Central memory CD8-positive, alpha-beta T cell (primary cell): ENCODE measurements at places on chromosomes 13 and 19.
A peak's percentile ranks its signal among the peaks of the same experiment; 100 is the strongest.

- no peak for DNase-seq
Observed at GRCh38 chr19:6059988-6060599, 50.2 kb downstream of the RFX2 start.

- no peak for DNase-seq
Observed at GRCh38 chr19:46492841-46493235, 2.8 kb downstream of the PNMA8B start.

DNA sequence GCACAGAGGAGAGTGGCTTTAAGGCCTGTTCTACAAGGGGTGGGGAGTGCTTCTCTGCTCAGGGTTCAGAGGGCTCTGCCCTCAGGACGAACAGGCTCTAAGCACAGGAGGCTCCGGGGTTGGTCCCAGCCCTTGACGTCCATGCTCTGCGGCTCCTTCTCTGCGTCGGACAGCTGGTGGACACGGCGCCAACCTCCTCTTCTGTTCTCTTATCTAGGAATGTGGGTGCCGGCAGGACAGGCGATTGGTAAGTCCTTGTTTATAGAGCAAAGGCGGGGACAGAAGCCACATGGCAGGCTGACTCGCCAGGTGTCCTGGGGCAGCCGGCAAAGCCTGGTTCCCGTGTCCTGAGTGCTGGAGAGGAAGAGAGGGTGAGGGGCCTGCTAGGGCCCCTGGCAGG is 8.4 kb upstream of the RPS15 start:
- no peak for DNase-seq

- no peak for DNase-seq
Observed at GRCh38 chr13:79987323-79987722, 353.6 kb downstream of the SPRY2 start.

DNA sequence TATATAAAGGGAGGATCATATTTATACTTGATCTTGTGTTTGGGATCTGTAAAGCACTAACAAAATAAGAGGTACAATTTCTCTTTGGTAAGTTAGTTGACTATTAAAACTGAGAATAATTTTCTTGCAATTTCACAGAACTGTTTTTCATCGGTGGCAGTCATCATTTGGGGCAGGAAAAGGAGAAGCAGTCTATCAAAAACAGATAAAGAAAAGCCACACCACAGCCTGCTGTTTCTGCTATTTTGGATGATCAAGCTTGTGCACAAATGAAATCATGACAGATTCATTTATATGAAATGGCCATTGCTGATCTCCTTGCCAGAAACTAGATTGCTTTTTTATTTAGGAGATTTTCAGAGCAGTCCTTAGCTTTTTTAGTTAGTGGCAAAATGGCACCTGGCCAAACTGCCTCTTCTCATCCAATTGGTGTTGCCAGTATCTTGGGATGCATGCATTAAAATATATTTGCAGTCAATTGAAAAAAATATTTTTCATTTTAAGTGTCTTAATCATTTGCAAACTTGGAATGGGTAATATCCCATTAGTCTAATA is 326.0 kb downstream of the HS6ST3 start:
- no peak for DNase-seq

DNA sequence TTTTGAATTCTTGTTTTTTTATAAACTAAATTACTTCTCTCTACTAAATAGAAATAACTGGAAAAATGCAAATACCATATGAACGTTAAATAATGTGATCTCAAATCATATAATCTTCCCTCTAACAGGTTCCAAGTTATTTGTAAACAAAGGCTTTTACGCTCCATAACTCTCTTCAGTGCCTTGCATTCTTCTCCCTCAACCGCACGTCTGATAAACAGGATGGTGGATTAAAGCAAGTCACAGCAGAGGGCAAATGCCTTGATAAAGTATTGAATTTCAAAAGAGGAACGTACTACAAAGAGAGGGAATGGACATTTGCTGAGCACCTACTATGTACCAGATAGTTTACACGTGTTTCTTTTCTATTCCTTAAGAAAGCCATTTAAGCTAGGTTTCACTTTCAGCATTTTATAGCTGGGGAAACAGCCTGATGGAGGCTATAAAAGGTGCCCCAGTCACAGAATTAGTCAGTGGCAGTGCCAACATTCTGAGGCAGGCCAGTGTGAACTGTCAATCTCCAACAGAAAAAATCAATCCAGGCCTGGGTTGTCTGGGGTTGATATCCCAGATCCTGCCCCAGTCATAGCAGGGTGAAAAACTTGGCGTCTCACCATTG is 15.8 kb downstream of the MRPS31 start:
- no peak for DNase-seq

DNA sequence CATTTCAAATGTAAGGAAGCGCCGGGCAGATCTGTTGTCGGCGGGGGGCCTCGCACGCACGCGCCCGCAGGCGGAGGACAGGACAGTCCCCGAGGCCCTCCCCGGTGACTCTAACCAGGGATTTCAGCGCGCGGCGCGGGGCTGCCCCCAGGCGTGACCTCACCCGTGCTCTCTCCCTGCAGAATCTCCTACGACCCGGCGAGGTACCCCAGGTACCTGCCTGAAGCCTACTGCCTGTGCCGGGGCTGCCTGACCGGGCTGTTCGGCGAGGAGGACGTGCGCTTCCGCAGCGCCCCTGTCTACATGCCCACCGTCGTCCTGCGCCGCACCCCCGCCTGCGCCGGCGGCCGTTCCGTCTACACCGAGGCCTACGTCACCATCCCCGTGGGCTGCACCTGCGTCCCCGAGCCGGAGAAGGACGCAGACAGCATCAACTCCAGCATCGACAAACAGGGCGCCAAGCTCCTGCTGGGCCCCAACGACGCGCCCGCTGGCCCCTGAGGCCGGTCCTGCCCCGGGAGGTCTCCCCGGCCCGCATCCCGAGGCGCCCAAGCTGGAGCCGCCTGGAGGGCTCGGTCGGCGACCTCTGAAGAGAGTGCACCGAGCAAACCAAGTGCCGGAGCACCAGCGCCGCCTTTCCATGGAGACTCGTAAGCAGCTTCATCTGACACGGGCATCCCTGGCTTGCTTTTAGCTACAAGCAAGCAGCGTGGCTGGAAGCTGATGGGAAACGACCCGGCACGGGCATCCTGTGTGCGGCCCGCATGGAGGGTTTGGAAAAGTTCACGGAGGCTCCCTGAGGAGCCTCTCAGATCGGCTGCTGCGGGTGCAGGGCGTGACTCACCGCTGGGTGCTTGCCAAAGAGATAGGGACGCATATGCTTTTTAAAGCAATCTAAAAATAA is 18.2 kb downstream of the IL17D start:
- DNase-seq = no peak

- DNase-seq = peak; percentile 73
Observed at GRCh38 chr19:15463861-15464371, 428 bp downstream of the RASAL3 start.

DNA sequence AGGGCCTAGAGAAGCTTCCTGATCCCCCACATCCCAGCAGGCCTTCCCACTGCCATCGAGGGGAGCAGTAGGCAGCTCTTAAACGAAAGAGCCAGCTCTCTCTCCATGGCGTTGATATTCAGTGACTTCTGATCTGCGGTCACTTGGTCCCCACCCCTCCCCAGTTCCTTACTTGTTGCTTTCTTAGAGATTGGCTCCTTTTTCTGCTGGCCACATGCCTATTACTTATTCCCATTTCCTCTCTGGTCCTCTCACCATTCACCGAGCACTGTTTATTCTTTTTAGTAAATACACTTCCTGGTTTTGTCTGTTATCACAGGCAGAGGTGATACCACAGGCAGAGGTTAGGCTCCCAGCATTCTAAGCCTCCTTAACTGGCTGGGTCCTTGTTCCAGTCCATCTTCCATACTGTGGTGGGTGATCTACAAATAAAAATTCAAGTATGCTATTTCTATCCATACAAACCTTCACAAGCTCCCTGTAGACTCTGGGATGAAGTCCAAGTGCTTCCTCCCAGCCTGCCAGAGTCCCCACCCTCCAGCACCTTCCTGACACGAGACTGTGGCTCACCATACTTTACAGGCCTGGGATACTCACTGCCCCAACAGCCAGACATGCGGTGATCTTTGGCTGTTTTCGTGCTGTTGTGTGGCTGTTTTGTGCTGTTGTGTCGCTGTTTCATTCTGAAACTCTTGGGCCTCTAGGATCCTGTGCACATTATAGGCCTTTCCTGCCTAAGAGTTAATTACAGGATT is 315.9 kb downstream of the ATP8A2 start:
- DNase-seq = no peak

DNA sequence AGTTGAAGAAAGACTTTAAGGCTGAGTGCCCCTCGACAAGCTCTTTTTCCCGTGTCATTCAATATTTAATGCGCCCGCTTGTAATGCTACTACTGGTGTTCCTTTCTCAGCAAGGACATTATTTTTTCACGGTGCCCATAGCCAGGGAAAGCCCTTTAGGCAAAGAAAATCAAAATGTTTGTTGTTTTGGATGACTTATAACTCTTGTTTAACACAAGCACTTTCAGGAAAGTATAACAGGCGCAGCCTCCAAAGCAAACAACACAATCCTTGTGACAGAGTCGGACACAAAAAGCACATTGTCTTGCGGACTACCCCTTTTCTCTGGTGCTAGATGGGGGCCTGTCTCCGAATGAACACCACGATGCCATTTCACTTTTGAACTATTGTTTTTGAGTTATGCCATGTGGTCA is 12.4 kb downstream of the ZIC5 start:
- DNase-seq = no peak
